ENCODE measurements at places on chromosomes 5 and 9.

DNA sequence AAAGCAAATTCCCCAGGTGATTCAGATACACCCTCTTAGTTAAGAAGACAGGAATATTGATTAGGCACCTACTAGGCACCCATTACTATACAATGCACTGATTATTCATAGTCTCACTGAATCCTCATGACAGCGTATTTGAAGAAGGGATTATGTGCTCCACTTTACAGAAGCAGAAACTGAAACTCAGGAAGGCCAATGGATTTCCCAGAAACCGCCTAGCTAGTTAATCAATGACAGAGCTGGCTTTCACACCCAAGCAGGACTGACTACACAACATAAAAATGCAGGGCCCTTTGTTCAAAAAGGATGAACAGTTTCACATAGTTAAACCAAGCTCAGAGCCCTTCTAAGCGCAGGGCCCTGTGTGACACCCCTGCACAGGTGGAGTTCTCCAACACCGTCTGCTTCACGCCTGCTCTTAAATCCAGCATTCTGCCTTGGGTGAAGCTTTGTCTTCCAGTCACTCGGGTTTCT, 117.3 kb downstream of the TTLL11 start:
- no peak for DNase-seq

DNA sequence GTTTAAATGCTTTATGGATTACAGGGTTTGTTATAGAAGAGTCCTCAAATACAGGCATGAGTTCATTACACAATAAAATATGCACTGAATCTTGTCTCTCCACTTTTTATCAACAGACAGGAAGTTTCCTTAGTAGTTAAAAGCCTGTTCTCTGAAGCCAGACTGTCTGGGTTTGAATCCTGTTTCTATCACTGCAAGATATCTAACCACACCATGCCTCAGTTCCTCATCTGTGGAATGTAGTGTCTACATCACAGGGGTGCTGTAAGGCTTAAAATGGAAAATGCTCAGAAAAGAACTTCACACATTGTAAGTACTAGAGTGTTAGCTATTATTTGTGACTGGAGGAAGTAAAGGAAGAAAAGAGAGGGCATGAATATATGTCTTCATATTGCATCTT, 9.3 kb downstream of the LIX1 start:
- no peak for DNase-seq

GRCh38 chr5:151274666-151275065, 21.7 kb downstream of the GM2A start:
- DNase-seq = no peak

GRCh38 chr9:16960084-16960483, 89.6 kb upstream of the BNC2 start:
- no peak for DNase-seq

- DNase-seq = no peak
Observed at GRCh38 chr9:86953181-86953580, 5.9 kb upstream of the GAS1 start.

- no peak for DNase-seq
Observed at GRCh38 chr9:122020398-122020797, 72.7 kb downstream of the TTLL11 start.

DNA sequence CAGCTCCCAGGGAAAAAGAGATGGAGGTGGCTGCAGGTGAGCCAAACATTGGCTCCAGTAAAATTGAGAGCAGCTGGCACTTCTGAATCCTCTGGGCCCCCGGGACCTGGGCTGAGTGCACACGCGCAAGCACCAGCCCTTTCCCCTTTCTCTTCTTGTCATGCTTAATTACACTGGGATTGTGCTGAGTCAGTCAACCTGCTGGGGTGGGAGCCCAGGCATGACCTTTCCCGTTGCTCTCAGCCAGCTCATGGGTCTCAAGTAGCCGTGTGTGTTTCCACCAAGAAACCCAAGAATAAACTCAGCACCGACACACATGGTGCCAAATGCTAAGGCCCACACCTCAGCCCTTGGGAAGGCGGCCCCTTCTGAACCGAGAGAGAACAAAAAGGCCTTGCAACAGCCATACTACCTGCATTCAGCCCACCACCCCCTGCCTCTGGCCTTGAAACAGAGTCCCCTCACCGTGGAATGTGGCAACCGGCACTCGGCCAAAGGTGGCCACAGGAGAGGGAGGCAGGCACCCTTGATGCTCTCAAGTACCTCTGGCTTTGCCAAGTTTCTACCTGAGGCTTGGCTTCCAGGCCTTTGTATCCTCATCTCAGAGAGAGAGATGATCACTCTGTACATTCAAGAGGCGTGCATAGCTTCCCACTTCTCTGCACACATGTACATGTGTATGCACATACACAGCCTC, 28.1 kb downstream of the SLIT3 start:
- DNase-seq = no peak

- DNase-seq = no peak
Observed at GRCh38 chr5:23579566-23579965, 72.2 kb downstream of the PRDM9 start.

GRCh38 chr5:151670953-151671636, 15.6 kb downstream of the SPARC start:
- DNase-seq = no peak

DNA sequence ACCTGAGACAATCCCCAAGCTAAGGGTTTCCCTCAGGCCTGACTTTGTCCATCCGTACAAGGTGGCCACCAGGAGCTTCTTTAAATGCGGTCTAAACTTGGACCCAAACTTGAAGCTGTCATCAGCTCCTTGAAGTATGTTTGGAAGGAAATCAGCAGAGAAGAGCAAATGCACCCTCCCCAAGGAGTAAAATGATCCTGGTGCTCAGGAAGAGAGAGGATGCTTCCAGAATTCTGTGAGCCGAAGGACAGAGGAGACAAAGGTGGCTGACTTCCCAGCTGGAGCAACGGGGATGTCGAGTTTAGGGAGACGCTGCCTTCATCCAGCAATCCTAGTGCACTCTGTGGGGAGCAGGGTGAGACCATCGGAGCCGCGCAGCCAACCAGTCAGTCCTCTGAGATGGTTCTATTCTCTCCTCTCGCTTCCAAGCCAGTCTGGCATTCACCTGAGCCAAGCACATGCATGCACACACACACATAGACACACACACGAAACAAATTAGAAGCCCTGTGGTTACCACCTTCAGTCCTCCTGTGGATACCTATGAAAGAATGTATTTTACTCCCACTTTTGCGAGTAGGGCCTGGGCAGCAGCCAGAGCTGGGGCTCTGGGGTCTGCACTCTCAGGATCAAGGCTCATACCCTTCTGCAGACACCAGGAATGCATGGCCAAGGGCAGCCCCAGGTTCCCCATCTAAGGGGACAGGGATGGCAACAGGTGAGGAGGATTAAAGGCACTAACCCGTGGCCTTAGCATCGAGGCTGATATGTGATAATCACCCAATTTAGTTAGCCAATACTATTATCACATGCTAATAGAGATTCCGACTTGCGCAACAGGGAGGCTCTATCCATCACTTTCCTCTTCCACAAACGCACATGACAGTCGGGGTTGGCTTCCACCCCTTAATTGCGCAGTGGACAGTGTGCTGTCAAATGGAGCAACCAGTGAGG, 75.8 kb downstream of the GTF3C4 start:
- DNase-seq = no peak

- no peak for DNase-seq
Observed at GRCh38 chr9:125561509-125562148, 145.4 kb downstream of the MAPKAP1 start.

- no peak for DNase-seq
Observed at GRCh38 chr5:160291467-160291866, 20.9 kb downstream of the CCNJL start.

DNA sequence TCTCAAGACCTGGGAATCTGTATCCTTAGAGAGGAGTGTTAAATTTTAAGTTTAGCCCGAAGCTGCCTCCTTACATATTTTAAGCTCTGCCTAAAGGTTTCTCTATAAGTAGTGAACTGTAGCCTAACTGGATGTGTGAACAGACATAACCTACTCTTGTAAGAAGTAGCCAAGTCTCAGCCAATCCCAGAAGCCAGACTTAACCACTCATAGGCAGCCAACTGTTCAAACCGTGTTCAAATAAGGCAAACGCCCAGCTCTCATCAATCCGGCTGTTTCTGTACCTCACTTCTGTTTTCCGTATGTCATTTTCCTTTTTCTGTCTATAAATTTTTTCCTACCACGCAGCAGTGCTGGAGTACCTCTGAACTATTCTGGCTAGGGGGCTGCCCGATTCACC, 58.7 kb upstream of the HRH2 start:
- no peak for DNase-seq

DNA sequence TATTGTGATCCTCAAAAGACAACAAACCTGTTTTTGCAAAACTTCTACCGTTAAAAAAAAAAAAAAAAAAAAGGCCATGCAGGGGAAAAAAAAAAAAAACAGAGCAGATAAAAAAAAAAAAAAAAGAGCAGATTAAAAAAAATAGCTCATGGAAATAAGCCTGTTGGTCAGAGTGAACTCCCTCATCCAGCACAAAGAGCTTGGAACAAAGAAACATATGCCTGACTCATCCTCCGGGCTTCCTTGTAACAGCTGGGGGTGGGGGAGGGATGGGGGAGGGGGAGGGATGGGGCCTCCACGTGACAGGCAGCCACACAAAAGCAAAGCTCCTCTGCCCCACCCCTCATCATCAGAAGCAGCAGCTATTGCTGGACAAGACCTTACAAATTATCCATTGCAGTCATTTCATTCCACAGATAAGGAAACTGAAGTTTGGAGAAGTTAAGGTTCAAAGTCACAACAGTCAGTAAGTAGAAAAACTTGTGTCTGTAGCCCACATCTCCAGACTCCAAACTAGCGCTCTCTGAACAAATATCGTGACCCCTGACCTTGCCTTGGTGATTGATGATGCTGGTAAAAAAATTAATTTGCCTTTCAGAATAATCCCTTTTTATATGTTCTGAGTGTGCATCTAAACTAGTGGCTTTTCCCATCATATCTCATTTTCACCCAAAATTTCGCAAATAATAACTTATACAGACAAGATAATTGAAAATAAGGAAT, 38.9 kb downstream of the SLC35D2 start:
- no peak for DNase-seq

- DNase-seq = no peak
Observed at GRCh38 chr5:148163345-148163744, 5.0 kb upstream of the SPINK14 start.

GRCh38 chr9:76115396-76115795, 224.9 kb downstream of the PCSK5 start:
- no peak for DNase-seq

DNA sequence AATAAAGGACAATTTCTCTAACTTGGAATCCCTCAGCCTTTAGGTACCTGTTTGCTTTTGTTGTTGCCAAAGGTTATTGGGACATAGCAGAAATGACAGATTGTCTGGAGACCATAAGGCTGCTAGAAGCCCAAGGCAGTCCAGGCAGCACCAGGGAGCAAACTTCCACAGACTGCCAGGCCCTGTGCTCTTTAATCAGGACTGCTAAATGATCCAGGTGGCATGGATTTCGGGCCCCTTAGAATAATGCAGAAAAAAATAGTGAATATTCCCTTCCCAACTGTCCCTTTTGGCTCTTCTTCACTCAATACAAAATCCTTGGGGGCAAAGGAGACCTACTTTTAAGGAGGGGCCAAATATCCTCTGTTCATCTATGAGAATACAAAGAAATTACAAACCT, 73.9 kb downstream of the GABRA1 start:
- DNase-seq = no peak

DNA sequence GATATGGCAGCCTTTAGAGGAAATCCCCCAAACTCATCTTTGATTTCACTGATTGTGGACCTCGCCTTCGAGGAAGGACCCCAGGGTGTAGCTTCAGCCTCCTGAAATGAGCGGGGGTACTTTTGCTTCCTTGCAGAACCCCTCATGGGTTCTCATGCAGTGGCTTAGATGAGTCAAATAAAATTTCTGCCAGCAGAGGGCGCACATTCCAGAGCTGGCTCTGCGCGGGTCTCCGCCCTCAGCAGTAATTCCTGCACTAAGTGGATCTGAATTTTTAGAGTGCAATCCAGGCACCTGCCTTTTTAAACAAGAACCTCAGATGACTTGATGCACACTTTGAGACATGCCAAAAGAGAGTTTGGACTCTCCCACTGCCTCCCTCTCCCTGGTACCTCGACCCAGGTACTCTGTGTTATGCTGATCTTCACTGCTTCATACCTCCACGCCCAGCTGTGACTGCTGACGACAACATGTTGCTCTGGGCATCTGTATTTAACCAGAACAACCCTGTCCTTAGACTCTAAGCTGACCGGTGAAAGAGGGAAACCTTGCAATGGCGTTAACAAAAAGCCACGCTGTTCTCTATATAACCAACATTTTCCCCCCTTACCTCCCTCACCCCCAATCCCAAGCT, 7.3 kb downstream of the EGFLAM start:
- no peak for DNase-seq

- DNase-seq = no peak
Observed at GRCh38 chr5:82975396-82975795, 101.8 kb downstream of the TMEM167A start.

DNA sequence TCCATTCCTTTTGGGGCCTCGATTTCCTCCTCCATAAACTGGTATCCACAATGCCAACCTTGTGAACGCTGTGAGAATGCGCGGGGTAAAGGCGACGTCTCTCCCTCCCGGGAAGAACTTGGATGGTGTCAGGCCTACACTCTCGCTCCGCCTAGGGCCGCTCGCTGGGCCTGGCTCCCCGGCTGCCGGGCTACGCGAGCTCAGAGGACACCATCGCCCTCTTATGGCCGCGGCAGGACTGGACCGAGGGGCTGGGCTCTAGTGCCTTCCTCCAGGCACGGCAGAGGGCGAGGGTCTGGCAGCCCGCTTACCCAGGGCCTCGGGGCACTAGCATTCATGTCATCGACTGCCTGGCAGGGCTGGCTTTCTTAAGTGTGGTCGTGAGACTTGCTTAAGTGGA, 1.3 kb upstream of the EXOSC2 start:
- no peak for DNase-seq

DNA sequence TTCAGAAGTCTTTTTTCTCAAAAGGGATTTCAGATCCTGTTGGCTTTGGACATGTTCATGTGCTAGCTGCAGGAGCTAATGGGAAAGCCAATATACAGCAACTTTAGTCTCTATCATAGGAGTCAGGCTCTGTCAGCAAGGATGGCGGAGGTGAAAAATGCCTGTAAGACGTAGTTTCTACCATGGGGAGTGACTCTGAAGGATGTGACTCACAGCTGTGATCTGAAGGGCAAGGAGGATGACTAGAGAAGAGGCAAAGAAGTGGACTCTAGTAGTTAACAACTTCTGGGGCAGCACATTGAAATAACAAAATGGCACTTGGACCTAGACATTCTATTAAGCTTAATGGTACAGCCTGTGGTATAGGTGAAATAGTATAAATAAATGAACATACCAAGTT, 3.1 kb upstream of the NDUFS4 start:
- no peak for DNase-seq

DNA sequence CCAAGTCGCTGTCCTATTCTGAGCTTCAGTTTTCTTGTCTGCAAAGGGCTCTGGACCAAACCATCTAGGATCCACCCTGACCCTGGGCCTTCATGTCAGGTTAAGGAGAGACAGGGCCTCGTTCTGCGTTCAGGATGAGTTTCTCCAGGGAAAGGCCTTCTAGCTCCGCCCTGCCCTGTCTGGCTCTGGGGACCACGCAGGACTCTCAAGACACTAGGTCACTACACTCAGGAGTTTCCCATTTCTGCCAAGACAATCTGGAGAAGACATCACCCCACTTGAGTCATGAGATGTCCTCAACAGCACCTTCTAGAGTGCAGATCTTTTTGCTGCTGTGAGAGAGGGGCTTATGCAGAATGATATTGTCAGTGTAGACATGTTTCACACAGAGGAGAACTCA, 53.2 kb upstream of the KCNMB1 start:
- DNase-seq = no peak

Measured in cortex of kidney (tissue), 1 donor.